ENCODE measurements at places on chromosomes 4 and X.

DNA sequence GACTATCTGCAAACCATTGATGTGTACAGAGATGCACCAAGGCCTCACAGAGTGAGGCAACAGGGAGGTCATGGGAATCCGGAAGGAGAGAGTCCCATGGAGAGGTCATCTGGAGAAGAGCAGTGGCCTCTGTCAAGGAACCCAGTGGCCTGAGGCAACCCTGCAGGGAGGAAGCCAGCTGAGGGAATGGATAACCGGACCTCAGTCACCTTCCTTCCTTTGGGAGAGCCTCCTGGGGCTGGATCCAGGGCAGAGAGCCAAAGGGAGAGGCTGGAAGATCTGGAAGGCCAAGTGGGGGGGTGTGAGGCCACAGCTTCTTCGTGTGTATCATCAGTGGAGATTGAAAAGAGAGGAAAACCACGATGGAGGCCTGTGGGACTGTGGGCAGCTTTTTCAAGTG lies 24.3 kb upstream of the CD38 start:
- DNase-seq, result no peak

DNA sequence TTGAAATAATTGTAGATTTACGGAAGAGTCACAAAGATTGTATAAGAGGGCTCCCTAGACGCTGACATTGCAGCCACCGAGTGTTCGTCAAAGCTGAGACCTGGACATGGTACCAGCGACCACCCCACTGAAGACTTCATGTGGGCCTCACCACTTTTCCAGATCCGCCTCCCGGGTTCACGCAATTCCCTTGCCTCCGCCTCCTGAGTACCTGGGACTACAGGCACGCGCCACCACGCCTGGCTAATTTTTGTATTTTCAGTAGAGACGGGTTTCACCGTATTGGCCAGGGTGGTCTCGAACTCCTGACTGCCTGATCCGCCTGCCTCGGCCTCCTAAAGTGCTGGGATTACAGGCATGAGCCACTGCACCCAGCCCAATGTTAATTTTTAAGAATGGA lies 29.7 kb downstream of the CPLX1 start:
- no peak for DNase-seq

- DNase-seq, result no peak
Observed at GRCh38 chrX:136779346-136779781, 1.4 kb downstream of the ARHGEF6 start.

- no peak for DNase-seq
Observed at GRCh38 chr4:3789587-3789986, 23.4 kb downstream of the ADRA2C start.

- no peak for DNase-seq
Observed at GRCh38 chr4:17058536-17058915, 160.1 kb upstream of the LDB2 start.

GRCh38 chr4:112288455-112288854 lies 2.8 kb upstream of the TIFA start:
- DNase-seq, result no peak

- no peak for DNase-seq
Observed at GRCh38 chr4:186445040-186445439, 110.3 kb downstream of the MTNR1A start.

DNA sequence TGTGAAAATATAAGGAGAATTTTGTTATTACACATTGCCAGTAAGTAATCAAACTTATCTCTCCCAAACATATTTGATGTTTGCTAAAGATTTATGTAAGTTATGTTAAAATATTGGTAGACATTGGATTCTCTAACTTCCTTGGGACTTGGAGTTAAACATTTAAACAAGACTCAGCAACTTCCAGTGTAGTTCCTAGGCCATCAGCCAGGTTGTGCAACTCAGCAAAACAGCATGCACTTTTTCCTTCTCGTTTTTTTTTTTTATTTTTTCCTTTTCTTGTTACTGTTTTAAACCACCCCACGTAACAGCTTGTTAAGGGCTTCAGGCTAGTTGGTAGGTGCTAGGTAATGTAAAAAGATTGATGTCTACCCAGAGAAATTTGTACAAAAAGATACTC lies 510.4 kb downstream of the ANKRD50 start:
- no peak for DNase-seq

- no peak for DNase-seq
Observed at GRCh38 chr4:118767109-118767508, 68.8 kb downstream of the SEC24D start.

DNA sequence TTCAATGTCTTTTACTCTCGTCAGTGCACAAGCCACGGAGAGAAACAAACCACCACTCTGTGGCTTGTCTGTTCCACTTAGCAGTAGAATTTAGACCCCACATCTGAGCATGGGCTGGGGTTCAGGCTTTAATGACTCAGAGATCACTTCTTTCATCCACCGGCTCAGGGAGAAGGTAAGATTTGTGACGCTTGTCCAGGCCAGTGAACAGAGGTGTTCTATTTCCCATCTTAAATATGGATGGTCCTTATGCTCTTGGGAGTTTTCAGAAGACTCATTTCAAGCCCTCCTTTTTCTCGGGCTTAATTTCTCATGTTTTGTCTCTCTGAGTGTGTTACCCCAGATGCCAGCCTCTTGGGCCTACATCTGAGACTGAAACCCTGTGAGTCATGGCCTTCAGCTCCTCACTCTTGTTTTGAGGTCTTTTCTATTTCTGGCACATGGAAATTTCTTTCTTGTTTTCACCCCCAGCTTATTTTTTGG lies 127.4 kb upstream of the SFRP2 start:
- DNase-seq, result no peak

DNA sequence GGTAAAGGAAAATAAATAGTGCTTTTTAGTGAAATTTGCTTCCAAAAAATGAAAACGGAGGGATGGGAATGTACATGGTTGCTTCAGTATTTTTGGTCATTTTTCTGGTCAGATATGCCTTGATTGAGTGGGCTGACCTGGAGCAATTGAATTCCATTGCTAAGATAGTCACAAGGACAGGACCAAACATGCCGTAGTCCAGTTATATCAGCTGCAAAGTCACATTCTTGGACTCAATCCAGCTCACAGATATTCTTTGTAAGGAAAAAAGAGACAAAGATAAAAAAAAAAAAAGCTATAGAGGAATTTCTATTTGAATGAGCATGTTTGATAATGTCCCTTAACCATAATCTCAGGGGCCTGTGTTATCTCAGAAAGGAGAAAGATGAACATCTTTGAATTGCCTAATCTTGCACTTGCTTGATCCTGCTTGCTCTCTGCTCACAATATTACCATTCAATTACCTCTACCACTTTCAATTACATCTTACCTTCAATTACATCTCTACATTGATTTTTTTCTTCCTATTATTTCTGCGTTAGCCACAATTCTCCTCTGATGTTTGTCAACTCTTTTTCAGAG lies 75.4 kb upstream of the PACRGL start:
- no peak for DNase-seq

DNA sequence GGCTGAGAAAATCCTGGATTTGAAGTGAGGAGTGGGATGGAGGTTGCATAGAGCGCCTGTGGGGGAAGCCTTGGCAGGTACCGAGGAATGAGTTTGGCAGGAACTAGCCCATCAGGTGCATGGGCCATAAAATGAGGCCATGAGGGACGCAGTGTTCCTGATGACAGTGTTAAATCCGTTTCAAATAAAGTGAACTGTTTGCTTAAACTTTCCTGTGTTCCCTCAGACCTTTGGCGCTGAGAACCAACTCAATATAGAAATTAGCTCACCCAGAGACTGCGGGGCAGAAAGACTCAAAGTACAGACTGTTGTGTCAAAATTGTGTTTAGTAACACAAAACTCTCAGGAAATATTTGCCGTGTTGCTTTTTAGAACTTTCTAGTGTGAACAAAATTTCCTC lies 250.0 kb upstream of the NR3C2 start:
- DNase-seq, result no peak

GRCh38 chr4:158799856-158800255 lies 31.0 kb downstream of the FNIP2 start:
- DNase-seq, result no peak

- DNase-seq, result no peak
Observed at GRCh38 chr4:177391953-177392352, 50.3 kb downstream of the AGA start.

DNA sequence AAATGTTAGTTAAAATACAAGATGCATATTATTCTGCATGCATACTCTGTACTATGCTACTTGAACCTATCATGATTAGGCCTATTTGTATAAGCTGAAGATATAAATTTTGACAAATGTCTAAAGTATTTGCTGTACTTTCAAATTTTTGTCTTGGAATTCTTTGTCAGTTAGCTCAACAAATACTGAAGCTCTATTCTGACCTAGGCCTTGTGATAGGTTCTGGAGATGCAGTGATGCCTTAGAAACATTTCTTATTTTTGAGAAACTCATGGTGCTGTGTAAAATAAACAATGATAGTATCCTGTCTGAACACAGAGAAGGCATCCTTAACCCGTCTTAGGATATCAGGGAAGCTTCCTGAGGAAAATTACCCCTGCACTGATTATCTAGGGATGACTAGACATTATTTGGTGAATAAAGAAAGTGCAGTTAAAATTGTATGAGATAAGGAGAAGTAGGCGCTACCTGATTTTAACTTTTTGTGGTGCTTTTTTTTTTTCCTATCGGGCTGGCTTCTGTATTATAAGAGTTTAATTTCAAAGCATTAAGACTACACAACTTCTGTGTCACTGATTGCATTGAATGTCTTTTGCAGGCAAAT lies 43.4 kb downstream of the MOB1B start:
- DNase-seq, result no peak

DNA sequence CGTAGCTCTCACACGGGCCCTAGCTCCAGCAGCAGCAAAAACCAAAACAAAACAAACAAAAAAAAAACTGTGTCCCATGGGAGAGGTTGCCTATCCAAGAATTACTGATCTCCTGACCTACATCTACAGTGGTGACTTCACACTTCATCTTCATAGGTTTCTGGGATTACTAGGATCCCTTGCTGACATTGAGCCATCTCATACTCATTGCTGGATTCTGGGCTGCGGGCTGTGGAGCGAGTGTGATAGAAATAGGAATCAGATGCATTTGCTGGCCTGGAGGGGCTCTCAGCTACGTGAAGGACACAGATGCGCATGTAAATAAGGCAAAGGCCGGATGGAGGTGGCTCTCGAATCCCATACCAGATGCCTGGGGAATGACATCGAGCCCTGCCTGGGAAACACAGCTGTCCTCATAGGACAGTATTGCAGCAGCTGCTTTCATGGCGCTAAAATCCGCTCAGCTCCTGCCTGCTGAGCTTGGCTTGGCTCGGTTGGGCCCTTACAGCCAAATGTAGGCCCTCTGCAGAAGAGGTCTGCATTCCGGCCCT lies 41.7 kb downstream of the CNGA2 start:
- DNase-seq, result no peak

DNA sequence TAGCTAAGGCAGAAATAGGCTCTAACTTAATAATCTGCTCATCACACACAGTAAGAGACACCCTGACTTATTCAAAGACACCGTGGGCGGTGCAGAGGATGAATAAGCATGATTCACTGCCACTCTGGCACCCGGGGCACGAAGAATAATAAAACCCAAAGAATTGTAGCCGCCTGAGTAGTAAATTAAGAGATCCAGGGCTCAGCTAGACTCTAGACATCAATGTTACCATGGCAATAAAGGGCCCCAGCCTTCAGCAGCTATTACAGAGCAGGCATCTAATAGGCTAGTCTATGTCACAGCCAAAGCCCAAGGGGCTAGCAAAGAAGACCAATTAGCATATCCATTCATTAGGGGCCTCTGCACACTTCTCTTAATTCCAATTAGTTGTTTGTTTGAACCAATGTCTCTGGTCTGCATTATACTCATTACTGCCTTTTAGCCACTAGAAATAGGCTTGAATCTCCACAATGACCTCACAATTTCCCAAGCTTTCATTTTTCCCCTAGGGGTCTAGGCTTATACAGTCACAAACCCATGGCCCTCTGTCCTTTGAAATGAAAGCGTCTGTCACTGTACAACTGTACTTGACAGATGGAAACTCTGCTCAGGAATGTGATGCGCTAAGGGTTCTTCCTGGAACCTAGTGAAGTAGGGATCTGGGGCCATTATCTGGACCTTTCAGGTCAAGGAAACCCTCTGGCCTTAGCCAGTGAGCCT lies 3.0 kb upstream of the ATP1B4 start:
- DNase-seq, result no peak

- no peak for DNase-seq
Observed at GRCh38 chrX:137427816-137428215, 138.1 kb upstream of the ZIC3 start.

GRCh38 chr4:95268819-95269565 lies 279.8 kb downstream of the UNC5C start:
- no peak for DNase-seq

- DNase-seq, result no peak
Observed at GRCh38 chr4:75920327-75920726, 18.1 kb upstream of the PPEF2 start.

DNA sequence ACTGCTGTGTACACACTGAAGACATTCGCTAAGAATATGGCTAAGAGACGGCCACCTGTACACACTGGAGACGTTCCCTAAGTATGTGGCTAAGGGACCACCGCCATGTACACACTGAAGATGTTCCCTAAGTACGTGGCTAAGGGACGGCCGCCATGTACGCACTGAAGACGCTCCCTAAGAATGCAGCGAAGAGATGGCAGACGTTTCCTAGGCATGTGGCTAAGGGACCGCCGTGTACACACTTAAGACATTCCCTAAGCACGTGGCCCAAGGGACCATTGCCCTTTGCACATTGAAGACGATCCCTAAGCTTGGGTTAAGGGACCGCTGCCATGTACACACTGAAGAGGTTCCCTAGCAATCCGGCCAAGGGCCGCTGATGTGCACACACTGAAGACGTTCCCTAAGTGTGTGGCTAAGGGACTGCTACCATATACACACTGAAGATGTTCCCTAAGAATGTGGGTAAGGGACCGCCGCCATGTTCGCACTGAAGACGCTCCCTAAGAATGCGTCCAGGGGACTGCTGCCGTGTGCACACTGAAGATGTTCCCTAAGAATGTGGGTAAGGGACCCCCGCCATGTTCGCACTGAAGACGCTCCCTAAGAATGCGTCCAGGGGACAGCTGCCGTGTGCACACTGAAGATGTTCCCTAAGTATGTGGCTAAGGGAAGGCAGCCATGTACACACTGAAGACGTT lies 36.7 kb downstream of the DHRSX start:
- DNase-seq, result no peak

DNA sequence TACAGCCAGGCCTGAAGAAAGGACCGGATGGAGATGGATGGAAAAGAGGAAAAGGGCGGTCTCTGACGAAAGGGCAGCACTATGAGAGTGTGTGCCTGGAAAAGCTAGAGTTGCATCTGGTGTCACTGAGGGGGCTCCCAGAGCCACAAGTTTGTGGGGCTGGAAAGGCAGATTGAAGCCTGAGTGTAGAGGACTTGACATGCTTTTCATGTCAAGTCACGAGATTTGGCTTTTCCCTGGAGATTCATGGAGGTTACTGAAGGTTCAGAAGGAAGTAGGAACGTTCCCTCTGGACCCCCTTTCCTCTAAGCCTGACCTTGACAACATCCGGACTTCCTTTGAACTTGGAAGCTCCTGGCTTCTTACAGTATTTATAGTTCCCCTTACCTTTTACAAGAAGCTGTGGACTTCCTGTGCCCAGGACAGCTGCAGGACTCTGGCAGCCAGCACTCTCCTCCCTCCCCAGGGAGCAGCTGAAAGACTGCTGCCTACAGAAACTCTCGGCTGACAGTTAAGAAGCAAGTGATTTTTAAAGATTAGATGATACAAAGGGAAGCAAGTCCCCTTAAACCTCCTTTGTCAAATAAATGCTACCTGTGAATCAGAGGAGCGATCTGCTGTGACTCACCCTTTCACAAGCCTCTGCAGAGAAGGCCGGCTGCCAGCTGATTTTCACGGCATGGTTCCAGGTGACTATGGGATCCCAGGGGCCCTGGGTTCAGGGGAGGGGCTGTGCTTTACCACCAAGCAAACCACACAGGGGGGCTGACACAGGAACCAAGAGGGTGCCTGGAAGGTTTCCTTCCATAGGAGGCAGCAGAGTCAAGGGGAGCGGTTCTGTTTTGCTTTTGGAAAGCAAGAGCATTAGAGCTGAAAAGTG lies 72.9 kb upstream of the STIM2 start:
- peak; percentile 22 for DNase-seq
